ENCODE measurements at places on chromosomes 12 and 14.

- peak; percentile 49 for DNase-seq
These were observed 25.9 kb upstream of the WNK1 start for GRCh38 chr12:726281-727140.

- no peak for DNase-seq
These were observed 230.0 kb downstream of the ANO2 start for GRCh38 chr12:5715021-5715420.

- peak; percentile 18 for DNase-seq
These were observed 42.8 kb upstream of the CPSF6 start for GRCh38 chr12:69196302-69197288.

- DNase-seq = no peak
These were observed 194.9 kb upstream of the RMST start for GRCh38 chr12:97267594-97268202.

GRCh38 chr12:169528-170370 is 44.2 kb downstream of the SLC6A12 start:
- DNase-seq = no peak

GRCh38 chr14:36773136-36773540 is 111.5 kb downstream of the PAX9 start:
- DNase-seq = peak; percentile 66

DNA sequence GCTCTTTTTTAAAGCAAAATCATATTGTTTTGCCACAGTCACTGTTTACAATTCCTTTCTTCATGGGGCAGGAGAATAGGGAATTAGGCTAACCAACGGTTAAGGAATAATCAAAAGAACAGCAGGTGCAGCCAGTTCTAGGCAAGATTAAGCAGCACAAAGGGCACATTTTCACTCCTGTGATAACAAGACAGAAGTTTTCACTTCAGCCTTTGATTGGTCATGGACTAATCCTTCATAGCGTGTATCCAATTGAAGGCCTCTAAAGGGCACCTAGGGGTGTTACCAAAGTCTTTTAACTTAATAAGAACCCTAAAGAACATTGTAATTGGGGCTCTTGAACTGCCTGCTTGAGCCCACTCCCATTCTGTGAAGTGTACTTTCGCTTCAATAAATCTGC is 206.9 kb upstream of the AMIGO2 start:
- no peak for DNase-seq

- peak; percentile 55 for DNase-seq
These were observed 16.7 kb upstream of the CD163L1 start for GRCh38 chr12:7460375-7461259.

GRCh38 chr12:1474574-1475153 is 119.7 kb downstream of the FBXL14 start:
- peak; percentile 95 for DNase-seq

DNA sequence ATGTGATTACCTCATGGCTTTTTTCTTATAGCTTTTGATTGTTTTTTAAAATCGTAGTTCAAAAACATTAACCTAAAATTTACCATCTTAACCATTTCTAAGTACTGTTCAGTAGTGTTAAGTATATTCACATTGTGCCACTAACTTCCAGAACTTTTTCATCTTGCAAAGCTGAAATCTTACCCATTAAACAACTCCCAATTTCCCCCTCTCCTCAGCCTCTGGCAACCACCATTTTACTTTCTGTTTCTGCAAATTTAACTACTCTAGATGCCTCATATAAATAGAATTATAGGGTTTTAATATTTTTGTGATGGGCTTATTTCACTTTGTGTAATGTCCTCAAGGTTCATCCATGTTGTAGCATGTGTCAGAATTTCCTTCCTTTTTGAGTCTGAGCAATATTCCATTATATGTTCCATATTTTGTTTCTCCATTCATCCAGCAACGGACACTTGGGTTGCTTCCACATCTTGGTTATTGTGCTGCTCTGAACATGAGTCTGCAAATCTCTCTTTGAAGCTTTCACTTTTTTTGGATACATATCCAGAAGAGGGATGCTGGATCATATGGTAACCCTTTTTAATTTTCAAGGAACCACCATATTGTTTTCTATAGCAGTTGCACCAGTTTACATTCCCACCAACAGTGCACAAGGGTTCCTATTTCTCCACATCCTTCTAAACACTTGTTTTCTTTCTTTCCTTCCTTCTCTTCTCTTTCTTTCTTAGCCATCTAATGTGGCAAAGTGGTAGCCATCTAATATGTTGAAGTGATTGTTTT is 5.0 kb downstream of the HIF1A start:
- DNase-seq = peak; percentile 38

- no peak for DNase-seq
These were observed 51.8 kb downstream of the ISCA2 start for GRCh38 chr14:74545386-74545785.

DNA sequence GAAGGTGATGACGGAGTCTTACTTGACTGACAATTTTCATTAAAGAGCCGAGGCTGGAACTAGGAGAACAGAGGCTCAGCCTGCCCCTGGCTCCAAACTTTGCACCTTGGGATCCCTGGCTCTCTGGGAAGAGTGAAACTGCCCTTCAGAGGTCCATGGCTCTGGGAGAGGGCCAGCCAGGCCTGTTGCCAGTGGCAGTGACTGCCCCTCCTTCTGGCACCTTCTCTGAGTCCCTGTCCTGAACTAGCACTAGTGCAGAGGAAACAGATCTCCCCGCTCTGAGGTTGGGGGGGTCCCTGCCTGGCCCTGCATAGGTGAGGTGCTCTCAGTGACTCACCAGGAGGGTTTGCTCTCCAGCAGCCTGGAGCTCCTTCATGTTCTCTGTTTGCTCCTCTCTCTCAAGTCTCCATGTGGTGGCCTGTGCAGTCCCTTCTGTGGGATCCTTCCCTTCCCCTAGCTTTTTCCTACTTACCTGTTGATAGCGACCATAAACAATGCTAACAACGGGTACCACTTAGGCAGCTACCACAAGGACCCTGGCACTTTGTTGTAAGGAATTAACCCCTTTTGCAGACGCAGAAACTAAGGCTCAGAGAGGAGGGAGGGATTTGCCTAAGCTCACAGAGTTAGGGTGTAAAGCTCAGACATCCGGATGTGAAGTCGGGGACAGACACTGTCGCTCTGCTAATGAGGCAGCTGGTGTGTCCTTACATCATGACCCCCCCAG is 22.4 kb downstream of the FAM222A start:
- DNase-seq = no peak

- no peak for DNase-seq
These were observed 79.9 kb downstream of the LLPH start for GRCh38 chr12:66050610-66051009.

DNA sequence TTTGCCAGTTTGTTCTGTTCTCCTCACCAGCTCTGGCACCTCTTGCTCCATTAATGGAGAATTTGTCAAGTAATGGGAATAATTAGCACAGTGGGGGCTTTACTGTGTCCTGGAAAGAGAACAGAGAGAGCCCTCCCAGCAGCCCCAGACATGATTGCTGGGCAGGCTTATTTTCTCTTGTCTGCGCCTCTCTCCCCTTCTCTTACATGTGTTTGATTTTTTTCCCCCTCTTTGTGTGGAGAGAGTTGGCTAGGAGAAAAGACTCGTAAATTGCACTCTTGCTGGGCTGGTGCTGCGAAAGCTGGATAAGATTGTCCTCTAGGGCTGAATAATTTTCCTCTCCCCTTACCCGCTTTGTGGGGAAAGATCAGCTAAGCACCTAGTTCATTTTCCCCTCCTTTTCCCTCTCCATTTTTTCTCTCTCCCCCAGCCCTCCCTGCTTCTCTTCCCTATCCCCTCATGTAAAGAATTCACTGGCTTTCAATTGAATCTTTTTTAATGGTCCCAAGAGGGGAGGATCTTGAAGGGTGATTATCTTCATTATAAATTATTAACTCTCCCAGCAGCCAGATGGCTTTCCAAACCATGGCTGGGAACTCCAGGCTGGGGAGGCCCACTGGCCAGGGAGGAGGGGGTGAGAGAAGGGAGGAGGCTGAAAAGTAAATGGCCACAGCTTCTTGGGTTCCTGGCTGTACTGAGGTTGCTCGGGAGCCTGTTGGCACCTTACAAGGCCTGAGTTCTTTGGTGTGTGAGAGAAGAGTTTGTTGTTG is 62.2 kb downstream of the NRXN3 start:
- no peak for DNase-seq

- DNase-seq = no peak
These were observed 19.8 kb downstream of the HVCN1 start for GRCh38 chr12:110669193-110669502.

- DNase-seq = peak; percentile 39
These were observed 141.0 kb downstream of the ZFP36L1 start for GRCh38 chr14:68651652-68652432.

GRCh38 chr12:57086493-57087009 is 2.4 kb upstream of the NAB2 start:
- DNase-seq = peak; percentile 76

DNA sequence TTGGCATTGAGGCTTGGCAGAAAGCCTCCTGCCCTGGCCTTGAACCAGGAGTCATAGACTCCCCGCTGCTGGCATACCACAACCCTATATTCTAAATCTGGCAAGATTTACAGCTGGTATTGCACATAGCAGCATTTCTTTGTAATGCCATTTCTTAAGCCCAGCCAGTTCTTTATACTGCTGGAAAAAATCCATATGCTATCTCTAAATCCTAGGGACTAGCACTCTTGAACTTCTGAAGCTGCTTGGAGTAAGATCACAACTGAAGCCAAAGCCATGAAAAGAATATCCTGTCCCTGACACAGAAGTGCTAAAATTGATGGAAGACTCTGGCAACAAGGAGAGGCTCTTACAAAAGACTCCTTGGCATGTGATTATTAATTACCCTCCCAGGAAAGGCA is 89.3 kb downstream of the KCNC2 start:
- no peak for DNase-seq

GRCh38 chr12:45989287-45989686 is 1.1 kb downstream of the SCAF11 start:
- no peak for DNase-seq

- DNase-seq = peak; percentile 47
These were observed 107.7 kb upstream of the PPM1H start for GRCh38 chr12:63042646-63043045.

DNA sequence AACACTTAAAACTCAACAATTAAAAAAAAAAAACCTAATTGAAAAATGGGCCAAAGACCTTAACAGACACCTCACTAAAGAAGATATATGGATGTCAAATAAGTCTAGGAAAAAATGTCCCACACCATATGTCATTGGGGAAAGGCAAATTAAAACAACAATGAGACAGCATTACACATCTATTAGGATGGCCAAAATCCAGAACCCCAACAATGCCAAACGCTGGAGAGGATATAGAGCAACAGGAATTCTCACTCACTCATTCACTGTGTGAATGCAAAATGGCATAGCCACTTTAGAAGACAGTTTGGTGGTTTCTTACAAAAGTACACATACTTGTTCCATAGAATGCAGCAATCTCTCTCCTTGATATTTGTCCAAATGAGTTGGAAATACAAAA is 173.7 kb downstream of the SLC25A21 start:
- no peak for DNase-seq

- DNase-seq = no peak
These were observed 152.3 kb downstream of the ATXN7L3B start for GRCh38 chr12:74689929-74690328.

- no peak for DNase-seq
These were observed 97.2 kb downstream of the PTPRR start for GRCh38 chr12:70823182-70823976.

DNA sequence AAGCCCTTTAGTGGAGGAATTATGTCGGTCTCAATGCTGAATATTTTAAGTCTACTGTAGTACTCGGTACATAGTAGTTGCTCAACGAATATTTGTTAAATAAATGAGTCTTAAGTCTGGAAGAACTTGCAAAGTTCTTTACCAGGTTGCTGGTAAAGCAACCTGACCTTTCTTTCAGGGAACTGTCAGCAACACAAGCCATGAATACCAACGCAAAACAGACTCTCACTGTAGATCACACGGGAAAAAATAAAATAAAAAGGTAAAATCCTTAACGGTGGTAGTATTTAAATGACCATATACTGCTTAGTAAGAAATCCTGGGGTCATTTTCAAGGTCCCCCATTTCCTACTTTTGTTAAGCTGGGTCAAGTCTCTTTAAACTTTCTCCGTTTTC is 447 bp upstream of the NUBPL start:
- DNase-seq = no peak

DNA sequence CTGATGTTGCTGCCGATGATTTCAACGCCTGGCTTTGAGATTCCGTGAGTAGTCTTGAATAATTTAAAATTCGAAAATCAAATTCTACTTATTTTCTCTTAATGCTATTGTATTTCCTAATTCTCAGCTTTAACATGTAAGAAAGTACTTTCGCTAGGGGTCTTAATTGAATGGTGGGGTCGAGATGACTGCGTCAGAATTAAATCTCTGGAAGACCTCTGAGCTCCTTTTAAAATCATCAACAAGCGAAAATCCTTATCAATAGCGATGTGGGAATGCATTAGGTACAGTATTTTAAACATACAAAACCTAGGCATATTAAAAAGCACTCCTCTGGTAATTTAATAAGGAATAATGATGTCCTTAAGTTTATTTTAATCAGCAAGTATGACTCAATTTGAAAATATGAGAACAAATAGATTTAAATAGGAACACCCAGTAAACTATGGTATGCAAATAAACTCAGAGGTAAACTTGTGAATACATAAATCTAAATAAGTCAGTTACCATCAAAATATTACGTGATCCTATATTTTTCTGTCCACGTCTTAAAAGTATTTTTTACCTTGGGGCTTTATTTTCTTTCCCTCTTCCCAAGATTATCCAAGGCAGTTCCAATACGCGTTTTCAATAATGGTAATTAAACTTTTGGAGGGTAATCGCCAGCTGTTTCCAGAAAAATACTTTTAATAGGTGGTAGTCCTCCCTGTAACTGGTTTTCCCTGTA is 1.4 kb downstream of the FOXA1 start:
- DNase-seq = no peak

DNA sequence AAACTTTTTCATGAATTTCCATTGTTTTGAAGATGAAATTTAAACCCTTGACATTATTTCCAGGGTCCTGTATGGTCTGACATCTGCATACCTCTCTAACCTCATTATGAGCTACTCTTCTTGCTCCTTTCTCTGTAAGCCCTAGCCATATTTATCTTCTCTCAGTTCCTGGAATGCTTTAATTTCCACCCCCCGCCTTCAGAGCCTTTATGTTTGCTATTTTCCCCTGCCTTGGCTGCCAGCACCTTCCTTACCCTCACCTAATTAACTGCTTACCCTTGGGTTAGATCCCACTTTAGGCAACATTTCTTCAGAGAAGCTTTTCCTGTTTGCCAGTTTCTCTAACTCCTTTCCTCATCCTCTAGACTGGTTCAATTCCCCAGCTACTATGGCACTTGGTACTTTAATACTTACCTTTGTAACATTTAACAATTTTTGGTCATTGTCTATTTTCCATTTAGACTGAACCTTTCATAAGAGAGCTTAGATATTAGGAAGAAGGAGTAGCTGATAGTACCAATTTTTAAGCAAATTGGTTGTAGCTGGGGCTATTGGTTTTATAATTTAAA is 6.0 kb downstream of the STYX start:
- DNase-seq = peak; percentile 25
